Pulmonary artery endothelial cell (primary cell): ENCODE measurements at places on chromosomes 4 and X. TPM values are rescaled to one million over a fixed set of nuclear protein-coding genes. Genes with fewer than 3 reads are reported as not detected.

RHOXF2 gene
- not detected in 2 replicates for total RNA-seq

CHRDL1 gene
- total RNA-seq, result not detected in 2 replicates

NPY2R gene
- total RNA-seq, result not detected in 2 replicates

DNA sequence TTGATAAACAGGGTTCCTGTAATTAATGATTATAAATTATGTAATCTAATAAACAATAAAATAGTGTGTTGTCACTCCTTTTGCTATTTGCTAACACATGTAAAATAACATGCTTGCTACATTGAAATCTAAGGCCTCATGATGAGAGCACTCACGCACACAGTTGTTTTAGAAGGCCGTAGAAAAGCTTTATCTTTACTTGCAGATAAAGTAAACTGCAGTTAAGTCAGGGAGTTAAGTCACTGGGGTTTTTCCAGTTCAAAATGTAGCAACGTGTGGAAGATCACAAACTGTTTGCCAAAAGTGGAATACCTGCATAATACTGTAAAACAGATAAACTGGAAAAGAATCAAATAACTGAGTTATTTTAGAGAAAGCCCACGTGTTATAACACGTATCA, 187.3 kb upstream of the PACRGL start:
- DNase-seq, result no peak

- DNase-seq, result no peak
Measured at GRCh38 chr4:147855571-147856009, 123.7 kb downstream of the ARHGAP10 start.

DNA sequence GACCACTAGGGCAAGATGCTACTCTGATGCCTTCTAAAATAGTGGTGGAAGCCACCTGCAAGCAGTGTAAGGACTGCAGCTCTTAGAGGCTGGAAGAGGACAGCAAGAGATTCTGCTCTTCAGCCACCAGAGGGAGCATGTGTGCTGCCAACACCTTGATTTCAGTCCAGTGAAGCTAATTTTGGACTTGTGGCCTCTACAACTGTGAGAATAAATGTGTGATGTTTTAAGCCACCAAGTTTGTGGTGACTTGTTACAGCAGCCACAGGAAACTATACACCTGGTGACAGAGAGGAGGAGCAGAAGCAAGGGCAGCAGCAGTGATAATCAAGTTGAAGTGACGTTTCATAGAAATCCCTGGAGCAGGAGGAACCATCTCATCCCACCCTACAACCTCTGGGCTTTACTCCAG, 55.9 kb downstream of the FGFBP1 start:
- peak; percentile 47 for DNase-seq

DNA sequence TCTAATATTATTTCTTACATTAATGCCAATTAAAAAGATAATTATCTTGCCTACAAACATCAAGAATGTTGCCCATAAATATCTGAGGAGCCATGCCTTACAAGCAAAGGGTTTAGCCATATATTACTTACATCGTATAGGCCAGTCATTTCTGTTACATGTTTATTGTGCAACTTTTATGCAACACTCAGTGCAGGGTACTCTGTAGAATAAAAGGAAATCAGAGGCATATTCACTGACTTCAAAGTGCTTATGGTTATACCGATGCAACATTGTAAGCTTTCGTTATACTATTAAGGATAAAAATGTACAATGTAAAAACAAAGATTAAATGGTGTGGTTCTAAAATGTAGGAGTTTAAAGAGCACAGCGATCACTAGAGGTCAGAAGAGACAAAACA, 315.9 kb downstream of the PCDH10 start:
- no peak for DNase-seq

- no peak for DNase-seq
Measured at GRCh38 chr4:159117564-159117963, 14.7 kb downstream of the RAPGEF2 start.

- no peak for DNase-seq
Measured at GRCh38 chr4:181301735-181302710, 941.2 kb upstream of the TENM3 start.

GRCh38 chr4:67884701-67885100, 899 bp upstream of the TMPRSS11D start:
- no peak for DNase-seq

DNA sequence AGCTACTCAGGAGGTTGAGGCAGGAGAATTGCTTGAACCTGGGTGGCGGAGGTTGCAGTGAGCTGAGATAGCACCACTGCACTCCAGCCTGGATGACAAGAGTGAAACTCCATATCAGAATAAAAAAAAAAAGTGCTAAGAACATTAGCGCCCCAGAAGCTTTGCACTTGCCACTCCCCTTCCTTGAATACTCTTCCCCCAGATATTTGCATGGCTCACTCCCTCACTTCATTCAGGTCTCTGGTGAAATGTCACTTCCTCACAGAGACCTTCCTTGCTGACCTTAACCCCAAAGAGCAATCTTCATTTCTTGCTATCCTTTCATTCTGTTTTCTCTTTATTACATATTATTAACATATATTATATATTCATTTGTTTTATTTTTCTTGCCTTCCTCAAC, 11.3 kb downstream of the CACNA1F start:
- no peak for DNase-seq

GRCh38 chrX:49951524-49952193, 29.3 kb downstream of the CLCN5 start:
- DNase-seq, result no peak

- DNase-seq, result no peak
Measured at GRCh38 chrX:39611468-39611867, 486.3 kb downstream of the BCOR start.
